ENCODE measurements at places on chromosomes 6 and 20. TPM values are rescaled to one million over a fixed set of nuclear protein-coding genes. Genes with fewer than 3 reads are reported as not detected.

- H3K27ac ChIP-seq = no peak overlapping the region
- H3K27me3 ChIP-seq = no peaks in the 10 kb centered on the region
- H3K4me1 ChIP-seq = no peaks in the 10 kb centered on the region
These were observed 11.7 kb upstream of the BLCAP start for GRCh38 chr20:37539424-37539823.

DNA sequence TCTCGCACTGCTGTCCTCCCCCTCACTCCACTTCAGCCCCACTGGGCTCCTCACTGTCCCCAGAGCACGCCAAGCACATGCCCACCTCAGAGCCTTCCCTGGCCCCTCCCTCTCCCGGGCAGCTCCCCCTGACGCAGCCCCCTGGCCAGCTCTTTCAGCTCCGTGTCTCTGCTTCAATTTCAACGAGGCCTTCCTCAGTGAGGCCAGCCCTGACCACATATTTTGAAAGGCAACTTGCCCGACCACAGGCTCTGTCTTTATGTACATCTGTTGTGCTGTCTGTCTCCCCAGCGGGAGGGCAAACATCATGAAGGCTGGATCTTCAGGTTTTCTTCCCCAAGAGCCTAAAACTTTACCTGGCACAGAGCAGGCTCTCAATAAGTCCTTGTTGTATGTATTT, 44.6 kb downstream of the JPH2 start:
- no peak overlapping the region for H3K4me3 ChIP-seq
- DNase-seq = no peak
- no peaks in the 10 kb centered on the region for H3K36me3 ChIP-seq
- H3K4me1 ChIP-seq = no peaks in the 10 kb centered on the region
- no peak overlapping the region for H3K27ac ChIP-seq

The GPR6 gene
- not detected for total RNA-seq

The PTCRA gene
- not detected for total RNA-seq

The SYNDIG1 gene
- total RNA-seq = 15.5 TPM
